ENCODE measurements at places on chromosomes 2 and 18.

- DNase-seq = no peak
These were observed 2.4 kb downstream of the MTCL1 start for GRCh38 chr18:8707556-8708300.

GRCh38 chr2:100759901-100760300 is 60.0 kb upstream of the NPAS2 start:
- no peak for DNase-seq

GRCh38 chr2:207408086-207408794 is 121.5 kb upstream of the CREB1 start:
- DNase-seq = no peak

DNA sequence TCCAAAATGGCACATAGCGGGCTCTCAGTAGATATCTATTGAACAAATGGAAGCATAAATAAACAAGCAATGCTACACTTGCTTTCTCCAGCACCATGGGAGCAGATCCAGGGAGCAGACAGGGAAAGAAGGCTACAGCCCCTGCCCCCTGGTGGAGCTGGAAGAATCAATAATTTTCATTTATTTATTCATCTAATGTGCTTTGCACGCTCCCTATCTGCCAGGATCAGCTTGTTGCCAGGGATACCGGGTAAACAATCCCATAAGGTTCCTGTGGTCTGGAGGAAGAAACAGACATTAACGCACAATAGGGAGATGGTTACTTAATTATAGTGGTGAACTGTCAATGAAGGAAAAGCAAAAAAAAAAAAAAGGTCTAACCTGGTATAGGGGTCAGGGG is 40.1 kb upstream of the CLASP1 start:
- no peak for DNase-seq

DNA sequence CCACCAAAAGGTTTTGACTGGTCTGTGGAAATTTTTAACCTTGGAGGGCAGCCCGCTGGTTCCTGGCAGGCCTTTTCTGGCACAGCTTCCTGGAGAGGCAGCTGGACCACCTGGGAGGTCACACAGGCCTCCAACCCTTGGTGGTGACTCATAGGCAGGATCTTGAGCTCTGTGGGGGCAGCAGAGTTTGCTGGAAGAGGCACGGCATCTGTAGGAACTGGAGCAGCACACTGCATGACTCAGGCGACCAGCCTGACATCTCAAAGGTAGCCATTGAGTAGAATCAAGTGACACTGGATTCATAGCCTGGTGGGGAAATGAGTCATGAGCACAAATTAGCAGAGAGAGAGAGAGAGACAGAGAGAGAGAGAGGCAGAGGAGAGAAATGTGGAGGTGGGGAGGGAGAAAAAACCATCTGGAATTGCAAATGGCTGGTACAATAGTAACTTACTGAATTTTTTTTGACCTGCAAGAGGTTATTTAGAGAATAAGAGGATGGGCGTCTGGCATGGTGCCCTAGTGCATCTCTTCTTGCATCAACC is 57.4 kb downstream of the TRPM8 start:
- no peak for DNase-seq

GRCh38 chr2:100928235-100928634 is 73.9 kb upstream of the RPL31 start:
- no peak for DNase-seq

GRCh38 chr2:80548469-80548868 is 243.9 kb upstream of the LRRTM1 start:
- DNase-seq = no peak

Measured in stimulated activated CD4-positive, alpha-beta T cell treated with anti-CD3 and anti-CD28 coated beads, TNF-alpha, amount 100 ng/mL, for 1 hour (primary cell).